Cortex of kidney (tissue), 1 donor: ENCODE measurements at places on chromosomes 5 and 9.

DNA sequence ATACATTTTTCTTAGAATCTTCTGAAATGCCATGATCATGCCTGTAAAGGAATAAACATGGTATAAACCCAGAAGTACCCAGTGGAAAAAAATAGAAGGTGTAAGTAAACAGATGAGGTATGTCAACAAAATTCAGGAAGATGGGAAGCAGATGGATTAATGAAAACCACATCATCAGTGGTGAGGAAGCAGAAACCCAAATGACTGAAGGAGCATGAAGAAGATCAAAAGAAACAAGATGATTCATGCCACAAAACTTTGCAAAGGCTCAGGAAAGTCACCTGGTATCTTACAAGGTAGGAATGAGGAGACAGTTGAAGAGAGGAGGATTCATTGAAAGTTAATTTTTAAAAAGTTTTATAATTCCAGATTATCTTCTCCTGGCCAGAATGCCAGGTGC lies 132.8 kb upstream of the PAPPA start:
- DNase-seq: no peak

DNA sequence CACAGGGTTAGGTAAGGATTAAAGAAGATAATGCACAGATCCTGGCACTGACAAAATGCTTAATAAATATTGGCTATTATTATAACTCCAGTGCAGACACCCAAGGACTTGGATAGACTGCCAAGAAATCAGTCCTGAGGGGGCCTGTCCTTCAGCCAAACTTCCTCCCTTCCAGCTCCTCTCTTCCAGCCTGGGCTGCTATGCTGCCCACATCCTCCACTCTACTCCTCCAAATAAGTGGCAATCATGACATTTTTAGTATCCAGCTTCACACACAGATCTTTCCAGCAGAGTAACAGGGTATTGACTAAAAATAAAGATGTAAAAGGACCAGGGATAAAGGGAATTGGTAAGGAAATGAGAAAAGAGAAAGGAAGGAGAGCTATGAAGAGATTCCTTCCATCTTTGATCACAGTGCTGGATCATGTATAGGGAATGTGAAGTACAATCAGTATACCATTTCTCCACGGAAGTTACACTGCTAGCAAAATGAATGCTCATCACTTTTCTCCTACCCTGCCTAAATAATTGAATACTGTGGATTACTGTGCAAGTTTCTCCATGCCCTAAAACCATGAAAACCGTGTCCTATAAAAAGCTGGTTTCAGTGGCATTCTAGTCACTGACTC lies 136.0 kb upstream of the OSMR start:
- no peak for DNase-seq

GRCh38 chr5:145579301-145579700 lies 255.8 kb downstream of the PRELID2 start:
- DNase-seq: no peak

GRCh38 chr5:107612541-107612940 lies 58.2 kb downstream of the EFNA5 start:
- DNase-seq: no peak

- DNase-seq: no peak
Observed at GRCh38 chr5:143134900-143135299, 268.6 kb downstream of the NR3C1 start.

DNA sequence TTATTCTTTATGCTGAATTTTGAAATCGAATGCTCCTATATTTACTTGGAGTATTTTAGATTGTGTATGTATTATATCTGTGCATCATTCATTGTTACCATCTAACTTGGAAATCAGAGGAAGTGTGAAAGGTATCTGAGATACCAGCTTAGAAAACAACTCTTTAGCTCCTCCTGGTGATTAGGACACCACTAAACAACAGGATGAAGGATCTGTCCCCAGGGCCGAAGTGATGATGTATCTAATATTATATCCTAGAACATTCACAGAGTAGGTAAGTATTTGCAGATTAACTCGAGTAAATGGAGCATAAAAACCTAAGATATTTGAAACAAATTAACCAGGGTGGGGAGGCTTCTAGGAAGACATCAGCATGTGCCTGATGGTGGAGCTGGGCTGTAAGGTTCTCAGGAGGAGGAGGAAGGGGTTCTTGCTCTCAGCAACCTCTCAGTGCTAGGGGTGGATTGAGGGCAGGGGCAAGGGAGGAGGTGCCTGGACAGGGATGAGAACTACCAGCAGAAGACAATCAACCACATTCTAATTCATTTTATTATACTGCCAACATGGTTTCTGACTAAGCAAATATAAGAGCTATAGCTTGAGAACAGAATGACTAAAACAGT lies 2.6 kb upstream of the NFIL3 start:
- no peak for DNase-seq

GRCh38 chr5:50401336-50401735 lies 39.8 kb downstream of the EMB start:
- no peak for DNase-seq

DNA sequence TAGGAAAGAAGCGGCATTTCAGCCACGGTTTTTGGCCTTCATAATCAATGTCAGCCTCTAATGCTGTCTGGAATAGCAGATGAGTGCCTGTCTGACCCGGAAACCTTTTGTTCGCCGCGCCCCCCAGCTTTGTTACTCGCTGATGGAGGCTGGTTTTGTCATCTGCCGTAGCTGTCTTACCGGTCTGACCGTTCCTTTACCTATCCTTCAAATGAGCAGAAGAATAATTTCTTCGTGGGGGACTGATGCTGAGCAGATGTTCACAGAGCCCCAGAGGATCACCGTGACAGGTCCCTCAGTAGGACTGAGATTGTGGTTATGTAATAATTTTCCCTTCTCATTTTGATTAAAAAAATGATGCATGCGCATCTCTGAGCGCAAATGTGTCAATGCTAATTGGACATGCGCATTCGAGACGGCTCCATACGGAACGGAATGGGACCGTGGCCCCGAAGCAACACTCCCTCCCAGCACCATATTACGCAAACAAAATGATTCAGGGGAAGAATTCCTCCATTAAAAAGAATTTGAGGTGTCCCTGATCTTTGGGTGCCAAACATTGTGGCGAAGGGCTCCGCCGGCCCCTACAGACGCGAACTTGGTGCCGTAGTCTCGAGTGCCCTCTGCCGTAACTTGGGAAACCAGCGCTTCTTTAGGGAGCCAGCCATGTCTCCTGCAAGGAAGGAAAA lies 27.6 kb downstream of the TLX3 start:
- no peak for DNase-seq

DNA sequence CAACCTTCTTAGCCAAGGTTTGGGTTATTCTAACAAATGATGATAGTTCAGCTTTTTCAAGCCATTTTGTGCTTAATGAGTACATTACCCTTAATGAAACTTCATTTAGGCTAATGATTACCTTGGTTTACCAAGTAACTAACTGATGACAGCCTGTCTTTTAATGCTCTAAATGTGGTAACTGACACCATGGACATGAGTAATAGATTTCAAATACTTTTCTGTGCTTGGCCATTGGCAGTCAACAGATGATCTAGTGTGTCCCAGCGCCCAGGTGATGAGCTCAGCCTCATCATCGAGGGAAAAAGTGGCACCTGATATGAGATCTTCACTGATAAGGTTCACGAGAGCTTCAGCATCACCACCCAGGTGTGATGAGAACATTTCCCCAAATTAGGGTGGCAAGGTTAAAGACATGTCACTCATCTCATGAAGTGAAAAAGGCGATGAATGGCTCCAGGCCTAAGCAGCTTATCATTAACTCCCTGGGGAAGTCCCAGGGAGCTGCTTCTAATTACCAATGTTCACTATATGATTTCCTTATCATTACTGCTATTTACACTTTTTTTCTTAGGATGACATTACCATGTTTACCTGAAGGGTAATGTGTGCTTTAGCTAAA lies 296.0 kb downstream of the SPOCK1 start:
- DNase-seq: no peak

DNA sequence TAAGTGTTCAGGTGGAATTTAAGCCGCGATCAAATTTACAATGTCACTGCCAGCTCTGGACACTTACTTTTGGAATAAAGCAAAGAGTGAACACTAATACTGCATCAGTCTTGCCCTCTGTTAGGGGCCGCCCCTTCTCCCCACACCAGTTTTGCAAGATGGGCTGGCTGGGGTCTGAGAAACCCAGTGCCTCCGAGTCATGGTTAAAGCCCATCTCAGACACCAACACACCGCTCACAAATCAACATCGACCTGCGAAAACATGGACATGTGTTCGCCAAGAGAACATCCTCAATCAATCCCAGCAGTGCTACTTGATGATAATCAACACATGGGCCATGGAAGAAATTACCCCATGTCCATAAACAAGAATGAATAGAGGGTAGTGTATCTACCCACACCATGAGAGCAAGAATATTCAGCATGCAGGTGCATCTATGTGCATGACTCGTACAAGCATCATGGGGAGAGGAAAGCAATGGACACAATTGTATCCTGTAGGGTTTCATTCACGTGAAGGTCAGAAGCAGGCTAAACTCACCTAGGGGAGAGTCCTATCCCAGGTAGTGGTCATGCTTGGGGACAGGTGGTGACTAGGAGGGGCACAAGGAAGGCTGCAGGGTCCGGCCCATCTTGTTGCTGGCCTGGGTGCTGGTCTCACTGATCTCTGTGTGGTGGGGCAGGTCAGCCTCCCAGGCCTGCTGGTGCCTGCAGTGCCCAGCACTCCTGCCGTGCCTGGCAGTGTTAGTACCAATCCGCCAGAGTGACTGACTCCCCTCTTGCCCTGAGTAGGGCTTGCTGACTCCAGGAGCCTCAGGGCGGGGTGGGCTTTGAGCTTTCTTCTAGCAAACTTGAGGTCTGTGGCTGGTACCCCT lies 5.0 kb downstream of the S1PR3 start:
- no peak for DNase-seq

DNA sequence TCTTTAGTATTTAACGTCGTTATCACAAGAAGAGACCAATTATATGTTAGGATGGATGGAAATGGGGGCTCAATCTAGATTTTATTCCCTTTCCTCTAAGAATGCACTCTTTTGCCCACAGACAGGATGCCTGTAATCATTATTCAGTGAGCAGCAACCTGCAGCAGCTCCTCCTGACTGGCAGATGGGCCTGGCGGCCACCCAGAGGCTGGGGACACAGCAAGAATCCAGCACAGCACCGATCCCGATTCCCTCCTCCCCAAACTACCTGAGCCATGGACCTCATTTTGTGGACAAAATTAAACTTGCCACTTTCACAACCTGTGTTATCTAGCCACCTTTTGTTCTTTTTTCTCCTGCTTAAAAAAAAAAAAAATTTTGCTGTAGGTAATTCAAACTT lies 101.0 kb downstream of the USP20 start:
- DNase-seq: no peak

- DNase-seq: no peak
Observed at GRCh38 chr5:124252747-124253146, 493.7 kb downstream of the ZNF608 start.

- no peak for DNase-seq
Observed at GRCh38 chr9:5764130-5764868, 68.6 kb downstream of the ERMP1 start.

GRCh38 chr9:126499005-126499910 lies 114.5 kb upstream of the LMX1B start:
- DNase-seq: no peak

DNA sequence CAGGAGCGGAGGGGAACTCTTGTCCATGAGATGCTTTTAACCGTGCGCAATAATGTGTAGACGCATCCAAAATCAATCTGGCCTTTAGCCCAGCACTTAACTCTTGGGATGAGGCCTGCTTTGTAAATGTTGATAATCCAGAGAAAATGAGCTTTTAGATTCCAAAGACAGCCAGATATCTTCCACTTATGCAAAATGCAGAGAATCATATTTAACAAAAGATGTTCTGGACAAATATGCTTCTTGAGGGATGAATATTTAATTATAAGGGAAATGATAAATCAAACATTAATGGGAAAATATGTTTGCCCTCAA lies 5.6 kb downstream of the S1PR3 start:
- no peak for DNase-seq

GRCh38 chr5:131270809-131271208 lies 7.0 kb downstream of the CDC42SE2 start:
- DNase-seq: no peak

DNA sequence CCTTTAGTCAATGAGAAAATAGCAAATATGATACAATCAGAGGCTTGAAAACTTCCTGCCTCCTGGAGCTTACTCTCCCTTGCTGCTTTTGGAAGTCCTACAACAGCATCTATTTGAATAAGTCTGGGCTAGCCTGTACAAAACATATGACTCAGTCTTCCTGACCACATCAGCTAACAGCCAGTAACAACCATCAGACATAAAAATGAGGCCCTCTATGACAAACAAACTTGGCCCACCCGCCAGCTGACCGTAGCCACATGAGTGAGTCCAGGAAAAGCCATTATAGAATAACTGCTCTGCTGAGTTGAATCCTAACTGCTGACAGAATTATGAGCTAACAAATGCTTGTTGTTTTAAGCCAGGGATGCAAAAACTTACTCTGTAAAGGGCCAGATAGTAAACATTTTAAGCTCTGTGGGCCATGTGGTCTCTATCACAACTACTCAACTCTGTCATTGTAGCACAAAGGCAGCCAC lies 347.6 kb downstream of the PTPRD start:
- DNase-seq: no peak

- DNase-seq: no peak
Observed at GRCh38 chr9:132008855-132009812, 70.5 kb downstream of the MED27 start.

- no peak for DNase-seq
Observed at GRCh38 chr9:79581794-79582193, 10.0 kb downstream of the TLE4 start.

DNA sequence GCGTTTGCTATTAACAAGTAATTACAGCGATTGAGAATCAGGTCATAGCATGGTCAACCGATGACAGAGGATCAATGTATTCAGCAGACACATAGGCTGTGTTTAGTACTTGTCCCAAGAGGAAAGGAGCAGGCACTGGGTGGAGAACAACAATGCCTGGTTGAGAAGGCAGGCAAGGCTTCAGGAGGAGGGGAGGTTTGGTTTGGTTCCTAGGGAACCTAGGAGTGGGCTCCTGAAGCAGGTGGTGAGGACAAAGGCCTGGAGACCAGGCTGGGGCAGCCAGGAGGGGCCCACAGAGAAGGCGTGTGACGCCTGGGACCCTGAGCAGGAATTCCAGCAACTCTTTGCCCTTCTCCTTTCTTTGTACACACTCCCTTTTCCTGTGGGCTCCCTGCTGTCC lies 195.6 kb downstream of the SPOCK1 start:
- DNase-seq: no peak

GRCh38 chr9:134220311-134220710 lies 55.9 kb upstream of the RNU6ATAC start:
- DNase-seq: no peak

DNA sequence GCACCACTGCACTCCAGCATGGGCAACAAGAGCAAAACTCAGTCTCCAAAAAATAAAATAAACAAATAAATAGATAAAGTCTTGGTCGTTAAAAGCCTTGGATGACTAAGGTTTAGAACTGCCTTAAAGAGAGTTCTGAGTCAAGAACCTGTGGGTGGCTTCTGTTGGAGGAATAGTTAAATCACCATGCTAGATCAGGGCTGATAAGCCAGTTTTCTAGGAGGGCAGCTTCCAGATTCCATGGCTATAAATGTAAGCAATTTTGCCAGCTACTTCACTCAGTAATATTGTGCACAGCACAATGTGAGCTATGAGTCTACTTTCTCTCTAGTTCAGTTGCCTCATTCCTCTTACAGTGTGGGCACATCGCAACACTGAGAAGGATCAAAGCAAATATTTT lies 242.1 kb upstream of the NUDT12 start:
- no peak for DNase-seq

GRCh38 chr9:130243015-130243881 lies 22.3 kb upstream of the HMCN2 start:
- no peak for DNase-seq
